ENCODE measurements at places on chromosomes 5 and 9.

DNA sequence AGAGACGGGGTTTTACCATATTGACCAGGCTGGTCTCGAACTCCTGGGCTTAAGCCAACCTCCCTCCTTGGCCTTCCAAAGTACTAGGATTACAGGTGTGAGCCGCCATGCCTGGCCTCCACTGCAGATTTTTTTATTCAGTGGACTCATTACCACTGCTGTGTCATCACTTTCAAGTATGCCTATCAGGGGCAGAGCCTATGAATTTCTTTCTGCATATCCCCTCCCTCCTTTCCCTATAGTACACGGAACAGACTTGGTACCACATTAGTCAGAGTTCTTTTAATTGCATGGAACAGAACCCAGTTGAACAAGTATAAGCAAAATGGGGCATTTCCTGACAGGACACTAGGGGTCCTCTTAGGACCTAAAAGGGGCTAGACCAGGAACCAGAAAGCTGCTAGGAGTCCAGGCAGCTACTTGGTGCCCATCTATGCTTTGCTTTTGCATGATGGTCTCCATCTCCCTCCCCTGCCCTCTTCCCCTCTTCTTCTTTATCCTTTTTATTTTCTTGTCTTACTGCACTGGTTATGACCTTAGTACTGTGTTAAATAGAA lies 5.8 kb downstream of the BSPRY start:
- DNase-seq: no peak

- no peak for DNase-seq
Observed at GRCh38 chr5:125413496-125414274, 667.2 kb upstream of the ZNF608 start.

GRCh38 chr5:67925511-67925910 lies 290.0 kb upstream of the PIK3R1 start:
- DNase-seq: no peak

DNA sequence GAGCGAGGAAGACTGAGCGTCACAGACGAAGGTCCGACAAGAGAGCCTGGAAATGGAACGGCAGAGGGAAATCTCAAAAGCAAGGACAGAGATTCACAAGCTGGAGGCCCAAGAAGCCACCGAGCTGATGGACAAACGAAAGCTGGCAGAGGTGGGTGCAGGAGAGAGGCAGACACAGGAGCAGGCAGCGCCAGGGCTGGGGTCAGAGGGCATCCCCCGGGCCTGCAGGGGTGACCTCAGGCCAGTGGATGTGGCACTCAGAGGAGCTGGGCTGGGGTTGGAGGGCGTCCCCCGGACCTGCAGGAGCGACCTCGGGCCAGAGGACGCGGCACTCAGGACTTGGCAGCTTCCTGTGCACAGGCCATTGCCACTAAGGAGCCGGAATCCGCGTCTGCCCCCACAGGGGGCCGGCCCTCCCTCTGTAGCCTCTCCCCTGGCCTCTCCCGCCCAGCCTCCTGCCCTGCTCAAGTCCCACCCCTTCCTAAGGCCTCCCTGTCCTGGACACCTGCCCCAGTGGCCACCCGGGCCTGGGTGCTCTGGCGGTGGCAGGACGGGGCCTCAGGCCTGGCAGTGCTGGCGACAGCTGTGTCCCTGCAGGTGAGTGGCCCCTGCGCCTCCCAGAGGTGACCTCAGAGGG lies 40.4 kb downstream of the EXD3 start:
- no peak for DNase-seq

- DNase-seq: no peak
Observed at GRCh38 chr5:42513246-42513645, 90.0 kb downstream of the GHR start.

DNA sequence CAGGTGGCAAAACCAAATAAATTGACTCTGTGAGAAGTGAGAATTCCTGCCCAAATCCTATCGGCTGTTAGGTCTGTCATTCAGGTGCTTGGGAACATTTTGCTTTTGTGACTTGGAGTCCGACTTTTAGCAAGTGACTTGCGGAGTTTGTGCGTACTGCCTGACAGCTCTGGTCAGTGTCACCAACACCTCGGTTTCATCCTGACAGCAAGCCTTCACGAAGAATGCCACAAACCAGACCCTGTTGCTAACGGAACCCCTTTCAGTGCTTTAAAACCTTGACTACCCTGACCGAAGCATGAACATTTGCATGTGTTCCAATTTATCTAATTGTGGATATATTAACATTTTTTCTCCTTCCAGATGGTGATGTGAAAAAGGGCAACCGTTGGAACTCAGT lies 26.5 kb downstream of the LIX1 start:
- DNase-seq: no peak

GRCh38 chr5:68033961-68034571 lies 181.5 kb upstream of the PIK3R1 start:
- DNase-seq: no peak

DNA sequence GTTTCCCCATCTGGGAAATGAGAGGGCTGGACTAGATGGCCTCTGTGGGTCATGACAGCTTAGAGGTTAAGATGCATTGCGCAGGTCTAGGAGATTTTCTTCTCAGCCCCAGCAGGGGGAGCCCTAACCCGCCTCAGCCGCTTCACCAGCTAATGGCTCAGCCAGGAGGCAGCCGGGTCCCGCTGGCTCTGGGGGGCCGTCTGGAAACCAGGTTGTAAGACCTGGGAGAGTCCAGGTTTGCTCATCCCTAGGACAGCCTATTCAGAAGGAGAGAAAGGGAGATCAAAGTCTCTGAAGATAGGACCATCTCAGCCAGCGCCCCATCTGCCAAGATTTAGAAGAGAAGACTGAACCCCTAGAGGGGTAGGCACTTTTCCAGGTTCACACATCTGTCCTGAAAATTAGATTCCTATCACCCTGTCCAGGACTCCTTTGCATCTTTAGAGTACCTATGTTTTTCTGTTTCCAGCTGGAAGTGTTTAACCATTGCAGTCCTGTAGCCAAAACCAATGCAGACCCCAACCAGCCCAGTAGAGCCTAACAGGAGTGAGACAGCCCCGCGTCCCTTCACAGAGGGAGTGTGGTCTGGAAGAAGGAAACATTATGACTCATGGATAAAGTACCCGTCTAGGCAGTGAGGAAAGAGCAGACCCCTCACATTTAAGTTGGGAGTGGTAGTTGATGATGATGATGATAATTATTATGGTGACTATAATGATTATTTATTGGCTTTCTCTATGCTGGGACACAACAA lies 27.5 kb downstream of the SPARC start:
- DNase-seq: peak; percentile 56

GRCh38 chr9:114829574-114830440 lies 24.0 kb upstream of the TNFSF15 start:
- no peak for DNase-seq

- DNase-seq: no peak
Observed at GRCh38 chr5:89081360-89081759, 198.4 kb upstream of the MEF2C start.

GRCh38 chr9:36091026-36091953 lies 45.2 kb upstream of the GLIPR2 start:
- no peak for DNase-seq

DNA sequence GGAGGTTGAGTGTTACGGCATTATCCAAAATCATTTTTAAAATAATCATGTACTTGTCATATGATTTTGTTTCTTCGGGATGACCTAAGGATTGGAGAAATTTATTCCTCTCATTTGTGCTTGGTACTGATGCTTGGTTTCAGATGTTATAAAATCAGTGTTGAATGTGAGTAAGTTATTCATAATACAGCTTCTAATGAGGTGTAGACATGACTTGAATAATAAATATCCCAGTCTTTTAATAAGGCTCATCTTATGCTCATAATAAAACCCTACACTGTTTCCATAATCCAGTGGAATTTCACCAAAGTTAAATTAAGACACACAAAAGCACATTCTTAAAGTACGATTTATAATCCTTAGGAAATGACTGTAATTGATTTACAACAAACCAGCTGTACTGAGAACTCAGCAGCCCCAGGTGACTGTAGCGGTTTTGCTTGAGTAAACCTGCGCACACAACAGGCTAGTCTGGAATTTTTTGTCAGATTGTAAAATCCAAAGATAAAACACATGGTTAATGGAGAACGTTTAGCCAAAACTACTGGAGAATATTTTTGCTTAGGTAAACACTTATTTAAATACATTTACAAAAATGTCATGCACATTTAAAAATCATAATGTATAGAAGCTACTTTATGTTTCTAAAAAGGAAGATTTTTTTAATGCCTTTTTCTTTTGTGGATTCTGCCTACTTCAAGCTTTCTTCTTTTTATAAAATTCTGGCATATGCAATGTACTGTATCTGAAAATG lies 609.8 kb upstream of the GRAMD2B start:
- DNase-seq: no peak

Data from effector CD8-positive, alpha-beta T cell (primary cell).